ENCODE measurements at places on chromosomes 7 and 10.

- peaks cover 27% of the 10 kb centered on the region for H3K27me3 ChIP-seq
- no peaks in the 10 kb centered on the region for H3K4me1 ChIP-seq
- no peaks in the 10 kb centered on the region for H3K36me3 ChIP-seq
- H3K4me3 ChIP-seq: no peak overlapping the region
- DNase-seq: no peak
Observed at GRCh38 chr7:101624246-101625001, 4.7 kb downstream of the MYL10 start.

GRCh38 chr7:130426564-130426963 lies 14.3 kb downstream of the CEP41 start:
- H3K36me3 ChIP-seq: no peaks in the 10 kb centered on the region
- DNase-seq: no peak
- no peaks in the 10 kb centered on the region for H3K27me3 ChIP-seq
- H3K4me3 ChIP-seq: no peak overlapping the region
- no peak overlapping the region for H3K27ac ChIP-seq

- H3K4me3 ChIP-seq: no peak overlapping the region
- no peaks in the 10 kb centered on the region for H3K36me3 ChIP-seq
- H3K4me1 ChIP-seq: no peaks in the 10 kb centered on the region
- H3K27ac ChIP-seq: no peak overlapping the region
- no peak for DNase-seq
Observed at GRCh38 chr7:44595934-44596635, 10.3 kb upstream of the OGDH start.

DNA sequence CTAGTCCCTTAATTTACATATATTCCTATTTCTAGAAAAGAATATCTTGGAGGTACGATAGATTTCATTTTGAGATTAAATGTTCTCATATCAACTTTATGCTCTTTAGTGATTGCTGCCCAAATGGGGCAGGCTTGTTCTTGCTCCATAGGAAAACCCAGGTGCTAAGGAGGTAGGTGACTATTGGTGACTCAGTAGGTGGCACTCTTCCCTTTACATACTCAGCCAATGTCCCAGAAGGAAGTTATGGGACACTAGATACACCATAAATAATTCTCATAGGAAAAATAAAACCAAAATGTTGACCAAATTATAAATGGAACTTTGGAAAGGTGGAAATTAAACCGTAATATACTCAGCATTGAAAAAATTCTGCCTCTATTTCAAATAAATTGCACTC lies 4.0 kb downstream of the SKAP2 start:
- H3K4me1 ChIP-seq: peaks cover 59% of the 10 kb centered on the region
- H3K27ac ChIP-seq: peak overlapping the region; percentile 75
- H3K36me3 ChIP-seq: no peaks in the 10 kb centered on the region
- H3K4me3 ChIP-seq: no peak overlapping the region

DNA sequence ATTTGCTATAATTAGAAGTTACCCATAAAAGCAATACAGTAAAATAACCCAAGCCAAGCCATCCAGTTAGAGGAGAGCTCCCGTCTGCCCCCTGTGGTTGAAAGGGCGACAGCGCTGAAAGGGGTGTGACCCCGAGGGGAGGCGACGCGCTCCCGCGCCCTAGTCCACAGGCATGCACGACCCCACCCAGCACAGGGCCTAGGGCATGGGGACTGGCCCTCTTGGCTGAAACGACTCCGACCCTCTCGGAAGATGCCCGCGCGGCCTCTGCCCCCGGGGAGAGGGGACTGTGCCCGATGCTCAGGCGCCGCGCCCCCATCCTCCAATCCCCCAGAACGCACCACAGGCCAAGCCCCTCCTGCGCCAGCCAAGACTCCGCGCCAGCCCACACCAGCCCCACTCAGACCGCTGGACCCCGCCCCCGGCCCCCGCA lies 64.0 kb downstream of the CSGALNACT2 start:
- H3K27ac ChIP-seq: no peak overlapping the region
- H3K4me3 ChIP-seq: peak overlapping the region; percentile 38
- H3K36me3 ChIP-seq: no peaks in the 10 kb centered on the region
- no peaks in the 10 kb centered on the region for H3K27me3 ChIP-seq

- no peaks in the 10 kb centered on the region for H3K4me1 ChIP-seq
- no peak overlapping the region for H3K27ac ChIP-seq
- no peaks in the 10 kb centered on the region for H3K27me3 ChIP-seq
- H3K4me3 ChIP-seq: no peak overlapping the region
Observed at GRCh38 chr10:118108194-118109026, 61.7 kb upstream of the RAB11FIP2 start.

Data from transverse colon (tissue), 4 donors.